ENCODE measurements at places on chromosomes 5 and 9.

- DNase-seq = peak; percentile 59
These were observed 60.4 kb downstream of the USP20 start for GRCh38 chr9:129895376-129896268.

DNA sequence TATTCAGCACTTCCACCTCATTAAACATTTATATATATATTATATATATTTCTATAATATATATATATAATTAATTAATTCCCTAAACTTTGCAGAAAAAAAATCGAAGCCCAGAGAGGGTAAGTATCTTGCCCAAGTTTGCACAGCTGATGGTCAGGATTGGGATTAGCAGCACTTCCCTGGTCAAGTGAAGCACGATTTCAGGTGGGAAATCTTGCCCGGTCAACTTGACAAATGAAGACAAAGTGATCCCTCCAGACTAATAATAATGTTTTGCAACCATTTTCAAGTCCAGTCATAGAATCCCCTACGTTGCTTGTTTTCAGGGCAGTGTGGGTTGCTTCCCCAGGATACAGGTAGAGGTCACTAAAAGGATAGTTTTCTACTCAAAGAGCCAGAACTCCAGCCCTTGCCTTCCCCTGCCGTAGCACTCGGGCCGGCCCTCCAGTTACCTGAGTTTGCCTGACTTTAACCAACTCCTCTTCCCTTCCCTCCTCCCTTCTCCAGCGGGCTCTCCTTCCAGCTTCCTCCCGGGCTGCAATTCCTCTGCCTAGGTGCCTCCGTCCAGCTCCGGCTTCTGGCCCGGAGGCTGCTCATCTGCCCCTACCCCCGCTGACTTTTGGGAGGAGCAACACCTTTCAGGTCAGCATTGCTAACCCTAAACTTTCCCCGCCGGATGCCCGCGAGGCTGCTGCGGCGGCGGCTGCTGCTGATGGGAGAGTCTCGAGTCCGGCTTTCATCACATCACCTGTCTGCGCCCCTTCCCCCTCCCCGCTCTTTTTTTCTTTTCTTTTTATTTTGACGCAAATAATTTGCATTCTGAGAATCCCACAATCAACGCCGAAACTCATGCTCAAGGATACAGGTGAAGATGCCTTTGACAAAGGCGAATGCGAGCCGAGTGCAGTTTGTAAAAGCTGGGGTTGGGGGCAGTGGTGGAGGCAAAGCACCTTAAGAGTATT, 930 bp downstream of the PRLR start:
- DNase-seq = peak; percentile 0

DNA sequence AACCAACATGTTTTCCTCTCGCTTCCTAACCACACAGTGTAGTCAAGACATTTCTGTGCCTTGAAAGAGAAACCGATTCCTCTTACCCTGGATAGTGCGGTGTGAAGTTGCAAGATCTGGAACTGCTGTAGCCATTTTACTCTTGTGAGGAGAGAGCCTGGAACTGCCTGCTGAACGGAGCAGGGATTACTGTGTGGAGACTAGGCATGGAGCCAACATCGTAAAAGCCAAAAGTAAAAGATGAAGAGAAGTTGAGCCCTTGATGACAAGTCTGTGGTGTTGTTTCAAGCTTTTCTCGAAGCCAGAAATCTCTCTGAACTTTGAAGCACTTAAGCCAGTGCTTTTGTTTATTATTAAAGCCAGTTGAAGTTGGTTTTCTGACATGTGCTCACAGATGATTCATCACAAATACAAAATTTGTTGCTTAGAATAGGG, 110.1 kb upstream of the GRIN3A start:
- DNase-seq = no peak

GRCh38 chr9:116907989-116908388, 220.9 kb downstream of the TRIM32 start:
- DNase-seq = no peak

DNA sequence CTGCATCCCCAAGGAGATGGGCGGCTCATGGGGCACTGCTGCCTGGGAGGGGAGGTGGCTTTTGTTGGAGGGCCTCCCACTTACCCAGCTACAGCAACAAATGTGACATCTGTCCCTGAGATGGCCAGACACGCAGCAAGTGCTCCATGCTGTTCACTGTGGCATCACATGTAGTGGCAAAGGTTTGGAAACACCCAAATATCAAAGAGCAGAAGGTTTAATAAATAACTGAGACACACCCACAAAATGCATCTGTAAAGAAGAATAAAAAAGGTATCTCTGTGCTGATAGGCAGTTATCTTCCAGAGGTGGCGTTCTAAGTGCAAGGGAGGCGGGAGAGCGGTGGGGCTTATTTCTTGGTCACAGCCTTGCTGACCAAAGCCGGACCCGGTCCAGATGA, 23.3 kb upstream of the CLPTM1L start:
- no peak for DNase-seq

GRCh38 chr5:142254431-142254830, 70.4 kb downstream of the SPRY4 start:
- no peak for DNase-seq

GRCh38 chr5:111639912-111640311, 117.1 kb downstream of the NREP start:
- no peak for DNase-seq
